Nucleus accumbens (tissue), 56 donors: ENCODE measurements at places on chromosomes 5 and 9.

- no peak for DNase-seq
These were observed 182.2 kb downstream of the TRIO start for GRCh38 chr5:14325369-14325768.

DNA sequence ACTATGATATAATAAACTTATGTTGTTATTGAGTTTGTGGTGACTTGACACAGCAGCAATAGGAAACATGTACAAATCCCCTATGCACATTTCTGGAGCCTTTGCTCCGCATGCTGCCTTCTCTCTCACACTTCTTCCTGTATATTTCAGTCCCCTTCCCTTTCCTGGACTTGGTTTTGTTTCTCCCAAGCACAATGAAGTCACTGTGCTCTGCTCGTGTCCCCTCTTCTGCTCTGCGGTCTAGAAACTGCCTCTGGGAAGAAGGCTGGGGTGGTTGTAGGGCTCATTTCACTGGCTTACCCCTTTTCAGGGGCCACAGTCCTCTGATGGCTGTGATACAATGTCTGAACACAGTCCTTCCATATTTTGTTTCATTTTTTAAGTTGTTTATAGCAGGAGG is 15.7 kb upstream of the FGD3 start:
- DNase-seq = no peak

DNA sequence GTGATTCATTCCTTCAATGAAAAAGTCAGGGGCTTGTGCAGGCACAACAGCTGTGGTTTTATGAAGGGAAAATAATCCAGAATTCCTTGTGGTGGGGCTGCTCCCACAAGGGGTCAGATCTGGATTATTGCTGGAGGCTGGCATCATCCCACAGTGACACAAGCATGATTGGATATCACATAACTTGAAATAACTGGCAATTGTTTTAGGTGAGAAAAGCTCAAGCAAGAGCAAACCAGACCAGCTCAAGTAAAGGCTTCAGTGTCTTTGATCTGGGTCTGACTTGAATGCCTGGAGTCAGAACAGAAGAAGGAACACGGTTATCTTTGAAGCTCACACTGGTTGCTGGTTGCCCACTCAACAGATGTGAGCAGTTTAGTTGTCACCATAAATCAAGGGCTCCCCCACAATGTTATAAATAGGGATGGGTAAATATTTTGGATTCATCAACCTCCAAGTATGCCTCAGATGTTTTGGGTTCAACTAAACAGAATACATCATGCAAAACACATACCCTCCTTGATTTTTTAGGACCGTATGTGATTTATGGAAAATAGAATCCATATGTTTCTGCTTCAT is 3.1 kb upstream of the ZNF474 start:
- no peak for DNase-seq

DNA sequence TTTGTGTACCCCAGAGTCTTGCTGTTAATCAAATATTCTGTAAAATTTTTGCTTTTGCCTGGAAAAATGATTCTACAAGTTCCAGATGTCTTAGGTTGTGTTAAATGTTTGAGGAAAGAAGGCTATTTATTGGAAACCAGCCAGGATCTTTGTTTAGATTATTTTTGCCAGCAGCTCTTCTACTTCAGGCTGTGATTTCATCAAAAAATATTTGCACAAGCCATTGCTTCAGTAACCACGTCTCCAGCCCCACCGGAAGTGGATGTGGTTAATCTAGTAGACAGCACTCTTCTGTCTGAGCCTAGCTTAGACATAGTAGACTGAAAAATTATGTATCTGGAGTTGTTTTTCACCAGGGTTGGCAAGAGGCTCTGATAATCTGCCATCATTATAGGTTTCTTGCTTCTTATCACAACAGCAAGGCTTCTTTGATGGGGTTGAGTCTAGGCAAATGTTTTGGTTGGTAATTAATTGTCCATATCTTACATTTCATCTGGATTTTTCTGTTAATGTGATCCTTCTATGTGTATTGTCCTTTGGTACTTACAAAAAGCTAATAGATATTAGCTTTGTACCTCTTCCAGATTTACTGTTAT is 17.1 kb downstream of the KCTD16 start:
- DNase-seq = no peak

DNA sequence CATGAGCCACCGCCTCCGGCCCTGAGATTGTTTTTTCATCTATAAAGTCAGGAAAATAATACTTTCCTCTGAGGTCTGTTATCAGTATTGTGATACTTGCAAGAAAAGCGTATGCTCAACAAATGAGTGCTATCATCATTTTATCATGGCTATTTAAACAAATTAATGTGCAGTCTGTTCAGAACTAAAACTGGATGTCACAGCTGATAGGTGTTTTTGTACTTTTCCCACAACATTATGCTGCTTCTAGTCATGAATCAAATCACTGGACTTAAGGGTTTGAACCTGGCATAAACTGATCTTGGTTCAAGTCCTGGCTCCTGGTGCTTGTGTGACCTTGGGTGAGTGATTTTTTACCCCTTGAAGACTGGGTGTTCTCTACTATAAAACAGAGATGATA is 21.4 kb upstream of the PHF19 start:
- DNase-seq = no peak

- no peak for DNase-seq
These were observed 13.4 kb upstream of the GAPT start for GRCh38 chr5:58477760-58478376.

DNA sequence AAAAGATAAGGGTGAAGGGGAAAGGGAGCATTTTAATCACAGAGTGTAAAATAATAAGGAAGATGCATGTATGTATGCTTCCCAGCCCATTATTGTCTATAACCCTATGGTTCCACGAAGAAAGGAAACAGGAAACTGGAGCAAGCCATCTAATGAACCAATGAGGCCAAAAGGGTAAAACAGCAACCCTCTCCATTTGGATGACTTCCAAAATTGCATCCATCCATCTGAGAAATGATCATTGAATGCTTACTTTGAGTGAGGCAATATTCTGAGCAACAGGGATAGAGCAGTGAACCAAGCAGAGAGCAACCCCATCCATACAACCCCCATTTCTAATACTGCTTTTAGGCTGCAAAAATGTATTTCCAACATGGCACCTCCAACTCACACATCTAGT is 46.9 kb downstream of the ARL15 start:
- no peak for DNase-seq

GRCh38 chr9:127033789-127034188 is 88.6 kb downstream of the ANGPTL2 start:
- DNase-seq = no peak

- DNase-seq = no peak
These were observed 46.3 kb downstream of the DROSHA start for GRCh38 chr5:31485376-31486207.

DNA sequence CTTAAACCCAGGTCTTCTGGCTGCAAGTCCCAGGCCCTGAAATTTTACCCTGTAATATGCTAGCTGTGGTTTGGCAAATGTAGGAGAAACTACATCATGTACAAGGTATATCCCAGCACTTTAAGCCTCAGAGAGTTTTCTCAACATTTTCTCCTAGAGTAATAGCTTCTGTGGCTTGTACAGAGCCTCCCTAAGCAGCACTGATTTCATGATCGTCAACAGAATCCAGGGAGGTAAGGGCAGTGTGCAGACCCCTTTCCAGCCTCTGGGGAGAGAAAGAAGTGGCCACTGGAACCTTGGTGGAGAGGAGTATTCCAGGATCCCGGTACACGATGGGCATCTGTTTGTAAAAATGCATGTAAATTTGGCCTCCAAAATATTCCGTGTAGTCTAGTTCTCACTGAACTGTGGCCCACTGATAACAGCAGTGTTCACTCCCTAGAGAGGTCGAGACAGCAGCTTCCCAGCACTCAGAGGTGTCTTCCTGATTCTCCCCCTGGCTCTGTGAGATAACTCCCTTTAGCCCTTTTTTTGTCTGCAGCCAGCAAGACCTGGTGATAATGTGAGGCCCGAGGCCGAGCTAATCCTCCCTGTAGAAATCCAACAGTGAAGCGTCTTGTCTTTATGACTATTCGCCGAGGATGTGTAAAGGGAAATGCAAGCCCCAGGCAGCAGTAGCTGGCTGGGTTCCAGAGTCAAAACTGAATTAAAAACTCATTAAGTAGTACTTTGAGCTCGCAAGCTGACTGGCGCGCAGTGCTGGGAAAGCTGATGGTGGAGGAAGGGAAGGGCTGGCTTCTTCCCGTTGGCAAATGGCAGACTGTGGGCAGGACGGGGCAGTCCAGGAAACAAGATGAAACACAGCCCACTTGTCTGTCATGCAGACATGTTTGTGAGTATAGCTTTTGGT is 59.0 kb downstream of the MAP1B start:
- DNase-seq = peak; percentile 28

GRCh38 chr5:78483809-78484521 is 123.5 kb downstream of the SCAMP1 start:
- no peak for DNase-seq
